ENCODE measurements at places on chromosomes 12 and 14.
A peak's percentile ranks its signal among the peaks of the same experiment; 100 is the strongest.

DNA sequence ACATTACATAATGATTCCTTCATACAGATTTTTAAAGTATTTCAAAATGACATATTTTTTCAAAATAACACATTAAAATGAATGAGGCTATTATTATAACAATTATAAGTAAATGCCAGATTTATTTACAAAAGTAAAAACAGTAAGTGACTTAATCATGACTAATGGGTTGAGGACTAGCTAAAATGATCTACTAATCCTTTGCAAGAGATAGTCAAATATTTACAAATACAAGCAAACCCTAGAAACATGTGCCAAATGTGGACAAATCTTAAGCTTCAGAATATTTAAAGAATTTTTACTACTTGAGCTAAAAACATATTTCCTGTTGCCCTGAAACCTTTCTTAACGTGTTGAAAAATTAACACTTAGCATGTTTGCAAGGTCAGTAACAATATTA, 74.8 kb downstream of the KIF21A start:
- no peak for DNase-seq

- DNase-seq, result no peak
Measured at GRCh38 chr14:75875958-75876357, 105.8 kb downstream of the TGFB3 start.

- no peak for DNase-seq
Measured at GRCh38 chr14:70885343-70886022, 21.8 kb upstream of the PCNX1 start.

DNA sequence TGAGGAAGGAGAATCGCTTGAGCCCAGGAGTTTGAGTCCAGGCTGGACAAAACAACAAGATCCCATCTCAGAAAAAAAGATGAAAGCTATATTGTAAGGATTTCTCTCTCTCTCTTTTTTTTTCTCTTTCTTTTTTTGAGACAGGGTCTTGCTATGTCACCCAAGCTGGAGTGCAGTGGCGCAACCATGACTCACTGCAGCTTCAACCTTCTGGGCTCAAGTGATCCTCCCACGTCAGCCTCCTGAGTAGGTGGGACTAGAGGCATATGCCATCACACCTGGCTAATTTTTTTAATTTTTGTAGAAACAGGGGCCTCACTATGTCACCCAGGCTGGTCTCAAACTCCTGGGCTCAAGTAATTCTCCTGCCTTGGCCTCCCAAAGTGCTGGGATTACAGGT, 5.8 kb upstream of the MRPL42 start:
- no peak for DNase-seq

DNA sequence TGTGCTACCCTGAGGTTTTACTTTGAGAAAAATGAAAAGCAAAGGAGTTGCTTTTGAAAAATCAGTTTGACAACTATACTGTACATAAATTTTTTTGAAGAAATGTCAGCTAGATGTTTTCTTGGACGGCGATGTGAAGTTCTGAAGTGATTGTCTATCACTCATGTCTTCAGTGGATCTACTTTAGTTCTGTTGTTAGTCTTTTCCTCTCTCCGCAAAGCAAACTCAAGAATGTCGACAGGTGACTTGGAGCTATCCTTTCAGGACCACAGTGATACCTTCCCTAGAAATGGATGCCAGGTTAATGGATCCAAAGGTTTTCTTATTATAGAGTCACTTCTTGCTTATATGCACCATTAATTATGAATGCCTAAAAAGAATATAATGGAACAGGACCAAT, 1.2 kb downstream of the PTPRO start:
- no peak for DNase-seq

DNA sequence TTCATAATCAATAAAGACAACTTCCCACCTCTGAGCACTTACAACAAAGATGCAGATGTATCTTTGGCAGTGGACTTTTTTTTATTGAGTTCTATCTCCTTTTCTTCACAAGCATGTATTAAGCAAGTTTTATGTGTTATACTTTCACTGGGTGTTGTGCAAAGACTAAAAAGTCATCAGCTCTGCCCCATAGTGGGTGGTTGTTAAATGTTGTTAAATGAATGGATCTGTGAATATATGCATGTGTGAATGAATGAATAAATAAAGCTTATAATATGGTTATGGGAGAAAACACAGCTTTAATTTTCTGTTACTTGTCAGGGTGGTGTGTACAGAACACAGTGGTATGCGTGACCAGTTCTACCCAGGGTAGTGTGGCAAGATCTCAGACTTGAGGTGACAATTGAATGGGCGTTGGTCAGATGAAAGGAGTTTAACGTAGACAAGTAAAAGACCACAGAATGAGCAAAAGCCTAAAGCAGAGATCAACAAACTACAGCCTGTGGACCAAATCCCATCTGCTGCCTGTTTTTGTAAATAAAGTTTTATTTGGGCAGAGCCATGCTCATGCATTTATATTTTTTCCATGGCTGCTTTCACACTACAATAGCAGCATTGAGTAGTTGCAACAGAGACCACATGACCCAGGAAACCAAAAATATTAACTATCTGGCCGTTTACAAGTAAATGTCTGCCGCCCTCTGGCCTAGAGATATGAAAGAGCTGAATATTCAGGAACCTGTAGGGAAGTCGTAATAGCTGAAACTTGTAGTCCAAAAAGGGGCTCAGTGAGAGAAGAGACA, 207.4 kb upstream of the EEA1 start:
- DNase-seq, result no peak

GRCh38 chr12:132602572-132603239, 7.7 kb downstream of the LRCOL1 start:
- DNase-seq, result no peak

GRCh38 chr12:50751948-50752721, 11.8 kb upstream of the ATF1 start:
- DNase-seq, result no peak

- DNase-seq, result no peak
Measured at GRCh38 chr12:76455582-76456345, 103.8 kb downstream of the OSBPL8 start.

DNA sequence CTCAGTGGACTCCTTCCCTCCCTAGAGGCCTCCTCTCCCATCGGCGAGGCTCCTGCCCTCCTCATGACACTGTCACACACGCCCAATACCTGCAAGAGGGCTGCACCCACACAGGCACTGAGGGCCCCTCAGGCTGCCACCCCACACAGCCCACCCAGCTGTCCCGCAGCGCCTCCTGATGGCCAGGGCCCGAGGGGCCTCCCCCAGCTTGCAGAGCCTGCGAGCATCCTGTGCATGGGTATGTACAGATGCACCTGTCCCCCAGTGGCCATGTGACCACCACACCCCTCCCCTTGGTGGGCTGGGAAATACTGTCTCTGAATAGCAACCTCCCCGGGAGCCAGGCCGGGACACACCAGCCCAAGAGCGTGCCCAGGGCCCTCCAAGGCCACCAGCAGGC, 19.0 kb upstream of the NUDT14 start:
- DNase-seq, result no peak

GRCh38 chr12:23133471-23133870, 508.5 kb downstream of the ETNK1 start:
- no peak for DNase-seq

DNA sequence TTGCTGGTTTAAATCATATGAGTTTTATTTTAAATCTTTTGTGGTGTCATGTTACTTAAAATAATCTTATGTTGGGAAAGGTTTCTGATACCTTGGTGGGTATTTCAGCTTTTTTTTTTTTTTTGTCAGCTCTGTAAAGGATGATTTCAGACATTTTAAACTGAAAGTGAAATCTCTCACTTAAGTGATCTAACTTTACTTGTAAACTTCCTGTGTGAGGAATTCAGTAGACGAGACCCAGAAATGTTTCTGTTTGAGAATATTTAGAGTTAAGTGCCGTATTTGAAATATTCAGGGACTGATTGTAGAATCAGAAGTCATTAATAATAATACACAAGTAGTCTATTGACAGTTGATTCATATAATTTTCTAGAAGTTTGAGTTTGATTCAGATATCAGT, 37.8 kb downstream of the PROX2 start:
- no peak for DNase-seq

DNA sequence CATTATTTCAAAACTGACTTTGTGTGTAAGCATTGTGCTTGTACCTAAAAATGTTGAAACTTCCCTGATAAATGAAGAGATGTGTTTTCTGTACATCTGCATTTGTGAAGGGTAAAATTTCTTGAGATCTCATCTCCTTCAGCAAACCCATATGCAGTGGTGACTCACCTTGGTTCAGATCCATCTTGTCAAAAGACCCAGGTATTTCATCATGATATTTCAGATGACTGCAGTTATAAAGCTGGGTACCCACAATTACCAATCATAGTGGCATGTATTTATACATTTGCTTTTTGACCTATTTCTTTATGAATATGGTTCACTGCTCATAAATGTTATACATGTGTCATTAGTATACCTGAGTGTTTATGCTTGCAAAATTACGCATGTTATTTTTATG, 1213.6 kb downstream of the GALC start:
- DNase-seq, result no peak

GRCh38 chr12:108649669-108650068, 16.0 kb upstream of the SELPLG start:
- no peak for DNase-seq

DNA sequence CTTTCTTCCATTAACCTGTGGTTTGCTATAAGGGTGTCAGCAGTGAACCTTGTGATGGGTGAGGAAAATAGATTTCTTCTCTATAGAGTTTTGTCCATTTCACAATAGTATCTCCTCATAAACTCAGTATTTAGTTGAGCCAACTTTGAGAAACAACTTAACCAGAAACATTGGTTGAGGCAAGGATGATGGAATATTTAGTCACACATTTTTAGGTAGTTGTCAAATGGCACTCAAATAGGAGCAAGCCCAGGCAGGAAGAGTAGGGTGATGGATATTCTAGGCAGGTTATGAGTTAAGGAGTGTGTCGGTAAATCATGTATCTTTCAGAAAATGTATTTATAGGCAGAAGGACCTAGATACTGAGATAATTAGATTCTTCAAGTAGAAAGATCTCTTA, 1267.6 kb downstream of the SLC16A7 start:
- no peak for DNase-seq

- no peak for DNase-seq
Measured at GRCh38 chr14:35419429-35419841, 14.9 kb upstream of the NFKBIA start.

GRCh38 chr12:111405149-111405858, 419 bp upstream of the SH2B3 start:
- DNase-seq, result peak; percentile 98

DNA sequence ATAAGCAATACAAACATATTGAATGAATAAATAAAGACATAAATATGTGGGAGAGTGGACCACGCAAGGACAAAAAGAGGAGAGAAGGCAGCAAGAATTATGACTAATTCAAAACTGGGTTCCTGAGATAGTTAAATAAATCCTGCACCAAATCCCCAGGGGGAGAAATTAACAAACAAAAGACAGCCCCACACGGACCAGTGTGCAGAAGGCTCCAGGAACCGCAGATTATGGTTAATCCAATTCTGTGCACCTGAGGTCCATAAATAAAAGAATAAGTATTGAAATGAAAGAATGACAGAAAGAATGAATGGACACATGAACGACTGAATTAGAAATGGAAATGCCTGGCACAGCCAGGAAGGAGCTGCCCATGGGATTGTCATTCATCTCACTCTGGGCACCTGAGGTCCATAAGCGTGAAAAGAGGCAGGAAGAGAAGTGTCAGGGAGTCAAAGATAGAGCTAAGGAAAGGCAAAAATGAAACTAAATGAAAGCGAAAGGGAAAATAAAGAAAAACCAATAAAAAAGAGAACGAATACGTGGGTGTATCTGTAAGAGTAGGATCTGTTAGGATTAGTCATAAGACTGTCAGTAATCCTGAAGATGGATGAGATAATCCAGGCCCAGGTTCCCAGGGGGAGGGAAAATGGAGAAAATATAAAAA, 23.3 kb downstream of the MEG3 start:
- DNase-seq, result no peak

DNA sequence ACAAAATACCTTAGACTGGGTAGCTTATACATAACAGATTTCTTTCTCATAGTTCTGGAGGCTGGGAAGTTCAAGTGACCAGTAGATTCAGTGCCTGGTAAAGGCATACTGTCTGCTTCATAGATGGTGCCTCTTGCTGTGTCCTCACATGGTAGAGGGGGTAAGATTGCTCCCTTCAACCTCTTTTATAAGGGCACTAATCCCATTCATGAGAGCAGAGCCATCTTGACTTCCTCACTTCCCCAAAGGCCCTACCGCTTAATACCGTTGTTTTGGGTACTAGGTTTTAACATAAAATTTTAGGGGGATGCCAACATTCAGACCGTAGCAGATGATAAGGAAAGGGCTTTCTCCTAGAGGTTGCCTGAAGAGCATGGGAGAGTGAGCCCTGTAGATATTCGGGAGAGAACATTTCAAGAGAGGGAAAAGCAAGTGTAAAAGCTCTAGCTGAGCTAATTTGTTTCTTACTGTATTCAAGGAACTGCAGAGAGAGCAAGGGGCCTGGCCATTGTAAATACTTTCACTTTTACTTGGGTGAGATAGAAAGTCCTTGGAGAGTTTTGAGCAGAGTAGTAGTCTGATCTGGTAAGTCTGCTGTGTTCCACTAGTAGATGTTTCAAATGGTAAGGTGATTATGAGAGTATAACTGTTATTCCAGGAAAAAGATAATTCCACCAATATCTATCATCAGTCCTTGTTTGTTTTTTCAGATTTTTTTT, 27.3 kb downstream of the FRS2 start:
- no peak for DNase-seq

GRCh38 chr12:129372876-129373275, 519.6 kb downstream of the GLT1D1 start:
- no peak for DNase-seq

DNA sequence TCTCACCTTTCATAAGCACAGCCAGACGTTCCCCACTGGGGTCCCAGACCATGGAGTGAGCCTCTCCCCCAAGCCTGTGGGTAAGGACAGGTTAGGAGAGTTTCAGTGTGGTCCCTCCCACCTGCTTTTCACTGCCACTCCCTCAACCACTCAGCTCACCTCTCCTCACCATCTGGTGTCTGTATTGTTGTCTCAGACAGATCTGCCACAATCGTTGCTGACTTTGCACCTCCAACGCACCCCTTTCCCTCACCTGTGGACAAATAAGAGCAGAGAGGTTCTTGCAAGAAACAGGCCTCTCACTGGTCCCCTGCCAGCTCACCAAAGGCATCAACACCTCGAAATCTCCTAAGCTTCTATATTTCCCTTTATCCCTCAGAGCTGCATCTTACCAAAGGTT, 8.8 kb downstream of the MYG1 start:
- no peak for DNase-seq

GRCh38 chr12:69007101-69007854, 74.3 kb upstream of the CPM start:
- DNase-seq, result no peak

GRCh38 chr14:97543221-97543620, 746.0 kb downstream of the VRK1 start:
- DNase-seq, result no peak

GRCh38 chr12:19529951-19530636, 90.8 kb downstream of the AEBP2 start:
- DNase-seq, result no peak

DNA sequence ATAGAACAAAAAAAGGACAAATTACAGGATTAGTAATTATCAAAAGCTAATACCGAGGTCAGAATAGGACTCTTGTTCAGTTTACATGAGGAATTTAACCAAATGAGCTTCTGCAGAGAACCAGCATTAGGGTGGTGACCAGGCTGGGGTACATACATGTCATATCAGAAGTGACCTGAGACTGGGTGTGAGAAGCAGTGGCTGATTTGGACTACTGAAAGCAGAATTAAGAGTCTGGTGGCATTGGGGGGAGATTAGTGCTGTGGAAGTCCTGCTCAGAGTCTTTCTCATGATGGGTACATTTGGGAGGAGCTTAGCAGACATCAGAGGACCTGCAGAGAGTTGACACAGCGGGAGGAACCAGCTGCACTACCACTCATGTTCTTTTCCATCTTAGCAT, 21.7 kb downstream of the TRAF3 start:
- no peak for DNase-seq

Measured in activated gamma-delta T cell (primary cell).